ENCODE measurements at places on chromosomes 1 and 21.

- DNase-seq: no peak
Observed at GRCh38 chr1:38102636-38103035, 56.0 kb upstream of the POU3F1 start.

DNA sequence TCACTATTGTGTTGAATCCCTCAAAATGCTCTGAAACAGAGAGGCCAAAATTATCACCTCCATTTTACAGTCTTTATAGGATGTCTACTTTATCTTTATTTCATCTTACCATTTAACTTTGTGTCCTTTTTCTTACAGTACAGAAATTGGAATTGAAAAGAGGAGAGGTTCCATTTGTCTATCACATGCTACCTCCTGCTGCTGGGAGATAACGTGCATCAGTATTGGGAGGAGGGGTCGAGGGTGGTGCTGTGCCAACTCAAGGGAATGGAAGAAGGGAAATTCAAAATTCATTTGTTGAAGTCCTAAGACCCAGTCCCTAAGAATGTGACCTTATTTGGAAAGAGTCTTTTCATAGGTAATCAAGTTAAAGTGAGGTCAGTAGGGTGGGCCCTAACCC lies 85.3 kb downstream of the HHIPL2 start:
- DNase-seq: no peak

- peak; percentile 15 for DNase-seq
Observed at GRCh38 chr1:160797861-160798273, 1.9 kb downstream of the LY9 start.

- no peak for DNase-seq
Observed at GRCh38 chr1:5481889-5482288, 510.3 kb downstream of the NPHP4 start.
